H1 (cell line): ENCODE measurements at places on chromosomes 6 and 20. TPM values are rescaled to one million over a fixed set of nuclear protein-coding genes. Genes with fewer than 3 reads are reported as not detected.

DNA sequence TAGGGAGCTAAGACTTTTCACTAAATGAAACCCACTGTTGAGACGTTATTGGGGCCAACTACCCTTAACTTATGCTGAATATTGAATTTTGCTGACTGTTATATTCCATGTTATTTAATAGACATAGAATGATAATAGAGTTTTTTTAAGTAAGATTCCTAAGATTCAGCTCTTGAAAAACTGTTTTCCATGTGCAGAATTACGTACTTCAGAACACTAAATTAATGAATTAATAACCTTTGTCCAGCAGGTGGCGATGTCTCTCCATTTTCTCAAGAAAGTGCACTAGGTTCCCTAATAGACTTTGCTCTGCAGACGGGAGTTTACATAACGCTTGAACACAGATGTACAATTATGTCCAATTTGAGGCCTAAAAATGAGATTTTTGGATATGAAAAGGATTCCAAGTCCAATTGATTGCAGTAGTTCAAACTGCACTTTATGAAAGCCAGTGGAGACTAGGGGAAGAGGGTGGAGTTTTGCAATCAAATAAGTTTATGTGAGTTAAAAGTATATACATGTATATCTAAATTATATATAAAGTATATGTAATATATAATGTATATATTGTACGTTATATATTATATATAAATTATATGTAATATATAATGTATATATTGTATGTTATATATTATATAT, 282.1 kb downstream of the UST start:
- H3K4me3 ChIP-seq, result no peak overlapping the region
- H3K36me3 ChIP-seq, result no peaks in the 10 kb centered on the region
- H3K27ac ChIP-seq, result no peak overlapping the region

The PDYN gene
- total RNA-seq, result 0.54 and 0.63 TPM in 2 replicates

The ZNF133 gene
- total RNA-seq, result 12.1 and 14.3 TPM in 2 replicates

- no peak overlapping the region for H3K27ac ChIP-seq
- H3K27me3 ChIP-seq, result no peaks in the 10 kb centered on the region
- no peak overlapping the region for H3K4me3 ChIP-seq
Observed at GRCh38 chr6:166611631-166612030, 15.4 kb downstream of the RPS6KA2 start.

DNA sequence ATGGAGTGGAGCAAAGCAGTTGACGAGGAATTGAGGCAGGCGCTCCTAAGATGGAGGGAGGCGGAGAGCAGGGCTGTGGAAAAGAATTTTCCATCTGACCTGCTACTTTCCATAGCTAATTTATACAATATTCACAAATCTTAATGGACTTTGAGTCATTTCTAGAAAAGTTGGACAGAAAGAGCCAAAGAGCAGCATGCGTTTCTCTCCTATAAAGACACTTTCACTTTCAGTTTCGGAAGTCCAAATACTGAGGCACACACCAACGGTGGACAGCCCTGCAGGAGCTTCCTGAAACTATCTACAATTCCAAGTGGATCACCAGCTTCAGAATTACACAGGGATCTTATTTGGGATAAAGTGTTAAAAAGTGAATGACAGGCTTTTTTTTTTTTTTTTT, 43.5 kb downstream of the PANK2 start:
- H3K27me3 ChIP-seq, result no peaks in the 10 kb centered on the region
- H3K4me1 ChIP-seq, result no peaks in the 10 kb centered on the region
- no peak overlapping the region for H3K27ac ChIP-seq
- no peaks in the 10 kb centered on the region; the same call in 1 of the 2 replicates for H3K36me3 ChIP-seq
- DNase-seq, result no peak
